ENCODE measurements at places on chromosomes 2 and 18.

GRCh38 chr2:16197504-16198147 lies 257.3 kb downstream of the MYCN start:
- DNase-seq: no peak

DNA sequence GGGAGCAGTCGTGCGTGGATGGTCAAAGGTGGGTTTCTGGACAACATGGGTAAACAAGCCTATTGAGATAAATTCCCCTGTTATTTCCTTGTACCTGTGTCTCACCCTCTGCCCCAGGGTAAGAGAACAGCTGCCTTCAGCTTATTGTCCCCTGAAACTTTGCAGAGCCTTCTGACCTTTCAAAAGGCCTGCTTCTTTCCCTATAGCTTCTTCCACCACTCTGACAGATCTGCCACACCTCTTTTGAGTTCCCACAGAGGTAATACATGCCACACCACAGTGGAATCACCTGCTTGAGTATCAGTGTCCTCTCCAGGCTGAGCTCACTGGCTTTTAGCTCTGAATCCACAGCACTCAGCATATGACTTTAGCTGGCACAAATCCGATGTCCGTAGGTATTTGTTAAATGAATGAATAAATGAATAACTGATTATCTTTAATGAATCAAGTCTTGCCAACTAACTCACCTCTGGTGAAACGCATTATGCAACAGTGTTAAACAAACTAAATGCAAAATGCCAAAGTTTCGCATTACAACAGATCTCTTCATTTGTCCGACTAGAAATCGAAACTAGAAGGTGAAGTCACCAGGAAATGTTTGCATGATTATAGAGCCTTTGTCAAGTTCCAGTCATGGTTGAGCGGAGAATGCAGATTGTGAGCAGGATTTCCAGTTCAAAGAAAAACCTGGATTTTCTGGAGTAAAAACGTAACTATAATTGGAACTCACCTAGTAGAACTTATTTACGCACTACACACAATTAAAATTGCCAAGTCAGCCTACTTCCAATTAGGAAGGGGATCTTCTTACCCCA lies 16.4 kb downstream of the DYNAP start:
- DNase-seq: no peak

- peak; percentile 64 for DNase-seq
Measured at GRCh38 chr18:24014986-24015638, 558 bp downstream of the TTC39C start.

DNA sequence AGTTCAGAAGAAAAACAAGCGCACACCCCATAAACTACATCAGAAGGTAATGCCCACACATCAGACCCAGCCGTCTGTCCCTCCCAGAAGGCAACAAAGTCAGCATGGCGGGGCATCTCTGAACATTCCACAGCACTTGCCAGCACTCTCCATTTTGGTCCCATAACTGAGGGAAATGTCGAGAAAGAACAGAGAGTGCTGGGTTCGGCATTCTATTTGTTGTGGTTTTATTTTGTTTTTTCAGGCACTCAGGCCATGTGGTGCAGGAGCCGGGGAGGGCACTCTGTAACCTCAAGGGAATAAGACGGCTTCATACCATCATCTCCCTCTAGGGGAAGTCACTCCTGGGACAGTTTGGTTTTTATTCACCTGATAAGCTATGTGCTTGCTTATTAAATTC lies 156.0 kb downstream of the SEPTIN10 start:
- DNase-seq: no peak

DNA sequence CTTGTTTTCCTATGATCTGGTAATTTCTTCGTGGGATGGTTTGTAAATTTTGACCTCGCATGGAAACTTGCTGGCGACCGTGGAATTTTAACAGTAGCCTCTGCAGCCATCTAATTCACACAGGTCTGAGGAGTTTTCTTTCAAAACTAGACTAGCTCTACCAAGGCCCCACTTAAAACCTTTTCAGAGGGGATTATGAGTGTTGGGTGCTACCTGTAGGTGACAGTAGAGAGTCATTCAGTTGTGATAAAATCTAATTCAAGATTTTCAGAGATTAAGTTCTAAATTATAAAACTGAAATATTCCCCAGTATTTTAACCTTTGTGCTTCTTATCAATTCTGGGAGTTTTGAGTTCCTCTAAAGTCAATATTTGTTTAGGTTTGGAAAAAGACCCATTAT lies 31.0 kb downstream of the THSD7B start:
- no peak for DNase-seq

GRCh38 chr2:241843321-241844065 lies 15.2 kb downstream of the PDCD1 start:
- no peak for DNase-seq

GRCh38 chr2:25194576-25195122 lies 26.3 kb upstream of the POMC start:
- DNase-seq: no peak

GRCh38 chr2:145688156-145688555 lies 1168.2 kb upstream of the ZEB2 start:
- DNase-seq: no peak

DNA sequence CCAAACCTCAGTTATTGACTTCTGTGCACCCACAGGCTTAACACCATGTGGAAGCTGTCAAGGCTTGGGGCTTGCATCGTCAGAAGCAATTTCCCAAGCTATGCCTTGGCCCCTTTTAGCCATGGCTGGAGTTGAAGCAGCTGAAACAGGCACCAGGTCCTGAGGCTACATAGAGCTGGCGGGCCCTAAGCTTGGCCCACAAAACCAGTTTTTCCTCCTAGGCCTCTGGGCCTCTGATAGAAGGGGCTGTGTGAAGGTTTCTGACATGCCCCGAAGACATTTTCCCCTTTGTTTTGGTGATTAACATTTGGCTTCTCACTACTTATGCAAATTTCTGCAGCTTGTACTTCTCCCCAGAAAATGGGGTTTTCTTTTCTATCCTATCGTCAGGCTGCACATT lies 9.1 kb upstream of the TMX3 start:
- no peak for DNase-seq

DNA sequence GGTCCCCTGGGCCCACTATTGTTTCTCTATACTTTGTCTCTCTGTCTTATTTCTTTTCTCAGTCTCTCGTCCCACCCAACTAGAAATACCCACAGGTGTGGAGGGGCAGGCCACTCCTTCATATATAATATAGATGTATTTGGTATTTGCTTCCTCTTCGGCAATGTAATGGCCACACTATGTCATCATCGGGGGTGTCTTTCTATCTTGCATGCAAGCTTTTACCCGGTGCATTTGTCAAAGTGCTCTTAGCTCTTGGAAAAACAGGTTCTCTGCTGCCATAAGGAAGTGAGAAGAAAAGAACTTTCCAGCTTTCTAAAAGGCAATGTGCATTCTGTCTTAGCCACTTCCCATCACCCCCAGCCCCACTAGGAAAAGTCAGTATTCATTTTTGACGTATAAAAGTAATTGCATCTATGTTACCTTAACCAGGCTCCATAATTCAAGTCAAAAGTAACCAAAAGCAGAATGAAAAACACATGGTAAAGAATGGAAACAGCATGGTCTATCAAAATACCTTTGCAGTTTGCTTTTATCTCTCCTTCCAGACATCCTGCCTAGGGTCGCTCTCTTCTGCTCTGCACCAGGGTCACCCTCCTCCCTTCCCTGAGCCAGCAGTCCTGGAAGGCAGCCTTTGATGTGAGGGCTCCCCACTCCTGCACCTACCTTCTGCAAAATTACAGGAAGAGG lies 27.2 kb upstream of the FHL2 start:
- DNase-seq: no peak

- DNase-seq: no peak
Measured at GRCh38 chr2:129717560-129718130, 261.8 kb upstream of the RAB6C start.

- no peak for DNase-seq
Measured at GRCh38 chr18:77209587-77209986, 40.1 kb upstream of the GALR1 start.

- no peak for DNase-seq
Measured at GRCh38 chr2:116674188-116674587, 1140.3 kb upstream of the DDX18 start.

GRCh38 chr2:148513427-148513826 lies 131.1 kb upstream of the EPC2 start:
- DNase-seq: no peak

Measured in activated naive CD4-positive, alpha-beta T cell treated with Interleukin-2 at 50 U/mL for 16 hours (primary cell).